Cardiac fibroblast (primary cell): ENCODE measurements at places on chromosomes 12 and 14.

DNA sequence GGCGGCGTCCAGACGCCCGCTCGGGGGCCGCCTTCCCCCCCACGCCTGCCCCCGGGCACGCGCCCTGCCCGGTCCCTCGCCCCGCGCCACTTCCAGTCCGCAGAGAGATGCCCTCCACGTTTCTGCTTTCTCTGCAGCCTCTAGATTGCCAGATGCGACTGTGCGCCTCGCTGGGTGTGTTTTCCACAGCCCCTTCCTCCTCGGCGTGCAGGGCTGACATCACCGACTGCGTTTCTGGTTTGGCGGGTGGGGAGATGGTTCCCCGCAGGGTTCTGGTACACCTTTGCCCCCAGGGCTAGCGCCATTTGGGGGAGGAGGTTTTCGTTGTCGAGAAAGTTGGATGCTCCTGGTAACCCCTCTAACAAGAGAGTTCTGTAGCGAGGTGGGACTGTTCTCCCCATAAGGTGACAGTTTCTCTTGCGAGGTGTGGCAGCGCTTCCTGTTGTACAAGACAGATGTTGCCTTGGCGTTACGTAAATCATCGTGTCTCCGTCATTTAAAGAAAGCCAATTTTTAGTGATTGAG is 1.5 kb downstream of the CALM1 start:
- no peak for DNase-seq

- DNase-seq, result no peak
Observed at GRCh38 chr14:36498938-36499337, 21.1 kb downstream of the NKX2-1 start.

DNA sequence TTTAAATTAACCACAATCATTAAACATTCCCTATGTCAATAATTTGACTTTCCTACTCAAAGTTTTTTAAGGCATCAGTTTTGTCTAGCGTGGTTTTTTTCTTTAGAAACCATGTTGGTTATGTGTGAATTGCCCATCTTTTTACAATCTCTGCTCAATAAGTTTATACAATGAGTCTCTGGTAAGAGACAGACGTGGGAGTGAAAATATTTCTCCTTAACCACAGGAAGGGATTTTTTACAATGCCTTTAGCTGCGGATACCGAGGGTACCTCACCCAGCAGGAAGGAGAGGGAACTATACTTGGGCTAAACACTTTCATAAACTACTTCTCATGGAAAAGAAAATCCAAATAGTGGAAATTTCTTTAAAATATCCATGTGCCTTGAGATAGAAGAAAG is 191.4 kb upstream of the BCL2L14 start:
- DNase-seq, result no peak

DNA sequence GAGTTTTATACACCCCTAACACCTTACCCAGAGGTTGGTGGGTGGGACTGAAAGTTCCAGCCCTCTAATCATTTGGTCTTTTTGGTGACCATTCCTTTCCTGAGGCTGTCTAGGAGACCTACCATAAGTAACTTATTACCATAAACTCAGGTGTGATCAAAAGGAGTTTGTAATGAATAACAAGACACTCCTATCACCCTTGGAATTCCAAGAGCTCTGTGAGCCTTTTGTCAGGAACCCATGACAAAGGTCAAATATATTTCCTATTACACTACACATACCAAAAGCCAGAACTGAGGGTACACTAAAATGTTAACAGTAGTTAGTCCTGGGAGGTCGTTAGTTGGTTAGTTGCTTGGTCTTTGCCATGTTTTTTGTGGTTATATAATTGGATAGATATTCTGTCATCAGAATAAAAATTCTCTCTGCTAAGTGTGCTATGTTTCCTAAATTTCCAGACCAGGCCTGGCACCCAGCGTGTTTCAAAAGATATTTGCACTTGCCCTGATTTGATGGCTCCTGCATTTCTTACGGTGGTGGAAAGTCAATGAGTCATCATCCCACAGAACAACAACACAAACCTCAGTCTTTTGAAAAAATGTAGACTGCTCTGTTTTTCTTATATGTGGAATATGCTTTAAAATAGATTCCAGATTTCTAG is 27.0 kb upstream of the AKAP5 start:
- DNase-seq, result peak; percentile 90

DNA sequence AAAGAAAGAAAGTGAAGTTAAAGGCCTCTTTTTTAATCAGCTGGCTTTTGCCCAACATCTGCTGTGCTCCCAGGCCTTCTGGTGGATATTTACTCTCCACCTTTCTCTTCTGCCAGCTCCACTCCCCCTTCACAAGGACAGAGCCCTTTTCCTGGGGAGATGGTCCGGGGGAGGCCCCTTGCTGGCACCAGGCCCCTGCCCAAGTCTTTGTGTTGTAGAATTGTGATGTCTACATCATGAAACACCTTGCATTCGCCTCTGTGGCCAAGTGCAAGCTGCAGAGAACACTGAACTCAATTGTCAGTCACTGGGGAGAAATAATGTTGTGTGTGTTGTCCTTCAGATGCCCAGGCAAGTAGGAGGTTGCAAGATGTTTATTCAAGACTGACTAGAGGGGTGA is 150.3 kb downstream of the DPF3 start:
- DNase-seq, result no peak

- no peak for DNase-seq
Observed at GRCh38 chr14:61573321-61573720, 122.0 kb upstream of the HIF1A start.

- no peak for DNase-seq
Observed at GRCh38 chr14:75183225-75183624, 6.8 kb upstream of the TMED10 start.

DNA sequence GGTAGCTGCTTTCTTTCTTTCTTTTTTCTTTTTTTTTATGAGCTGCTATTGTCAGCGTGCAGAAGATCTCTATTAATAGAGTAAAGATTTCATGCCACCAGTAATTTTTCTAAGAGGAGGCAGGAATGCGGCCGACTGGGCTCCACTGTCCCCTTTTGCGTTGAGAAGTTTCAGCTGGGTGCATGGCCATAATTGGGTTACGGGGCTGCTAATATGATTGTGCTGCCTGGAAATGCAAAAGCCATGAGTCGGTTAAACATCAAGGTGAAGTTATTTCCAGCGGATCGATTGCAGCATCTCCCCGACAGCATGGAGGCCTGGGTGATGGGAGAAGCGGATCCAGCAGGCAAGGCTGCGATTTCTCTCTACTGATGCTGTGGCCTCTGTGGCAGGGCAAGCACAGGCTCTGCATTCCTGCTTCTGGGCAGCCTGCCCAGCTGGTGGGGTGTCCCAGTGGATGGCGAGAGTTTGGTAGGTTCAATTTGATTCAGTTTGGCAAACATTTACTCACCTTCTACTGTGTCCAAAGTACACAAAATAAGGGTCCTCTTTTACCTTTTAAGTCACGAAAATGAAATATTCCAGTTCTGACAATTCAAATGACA is 54.4 kb upstream of the PRMT8 start:
- no peak for DNase-seq

DNA sequence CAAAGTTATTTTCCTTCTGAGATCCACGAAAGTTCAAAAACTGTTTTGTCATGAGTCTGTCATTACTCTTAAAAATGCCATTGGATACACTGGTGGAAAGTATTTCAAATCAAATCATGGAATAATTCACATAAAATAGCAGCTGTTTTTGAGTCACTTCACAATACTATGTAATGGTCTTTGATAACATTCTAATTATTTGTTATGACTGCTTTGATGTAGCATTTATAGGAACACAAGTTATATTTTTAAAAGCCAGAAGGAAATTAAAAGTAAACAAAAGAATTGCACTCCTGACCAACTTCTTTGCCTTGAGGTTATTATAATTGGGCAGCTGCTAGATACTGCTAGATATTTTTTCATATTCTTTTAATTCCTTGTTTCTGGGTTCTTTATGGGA is 473.2 kb downstream of the CCER1 start:
- DNase-seq, result no peak

DNA sequence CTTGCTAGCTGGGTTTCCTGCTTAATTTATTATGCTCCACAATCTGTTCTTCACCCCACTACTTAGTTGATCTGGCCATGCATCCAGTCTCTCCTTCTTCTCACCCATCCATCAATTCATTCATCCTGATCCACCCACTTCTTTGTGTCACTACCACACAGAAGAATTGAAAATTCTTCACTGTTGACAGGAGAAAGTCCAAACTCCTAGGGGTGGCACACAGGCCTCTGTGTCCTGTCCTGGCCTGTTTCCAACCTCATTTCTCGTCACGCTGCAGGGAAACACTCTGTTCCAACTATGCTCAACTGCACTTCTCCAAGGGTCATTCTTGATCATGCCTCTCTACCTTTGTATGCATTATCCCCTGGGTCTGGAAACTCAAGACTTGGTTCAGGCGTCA is 10.6 kb upstream of the KRT83 start:
- DNase-seq, result no peak

DNA sequence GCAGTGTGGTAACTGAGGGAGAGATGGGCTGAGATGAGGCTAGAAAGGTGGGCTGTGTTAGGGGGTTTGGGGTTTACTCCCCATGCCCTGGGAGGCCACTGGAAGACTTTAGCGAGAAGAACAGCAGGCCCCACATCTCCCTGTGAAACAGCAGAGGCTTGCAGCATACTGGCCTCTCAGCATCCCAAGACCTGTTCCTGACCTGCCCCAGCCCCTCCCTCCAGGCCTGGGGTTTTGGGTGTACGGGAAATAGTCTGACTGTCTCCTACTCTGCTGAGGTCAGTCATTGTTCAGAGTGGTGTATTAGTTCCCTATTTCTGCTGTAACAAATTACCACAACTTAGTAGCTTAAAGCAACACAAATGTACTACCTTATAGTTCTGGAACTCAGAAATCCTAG is 103.5 kb upstream of the HIF1A start:
- no peak for DNase-seq

DNA sequence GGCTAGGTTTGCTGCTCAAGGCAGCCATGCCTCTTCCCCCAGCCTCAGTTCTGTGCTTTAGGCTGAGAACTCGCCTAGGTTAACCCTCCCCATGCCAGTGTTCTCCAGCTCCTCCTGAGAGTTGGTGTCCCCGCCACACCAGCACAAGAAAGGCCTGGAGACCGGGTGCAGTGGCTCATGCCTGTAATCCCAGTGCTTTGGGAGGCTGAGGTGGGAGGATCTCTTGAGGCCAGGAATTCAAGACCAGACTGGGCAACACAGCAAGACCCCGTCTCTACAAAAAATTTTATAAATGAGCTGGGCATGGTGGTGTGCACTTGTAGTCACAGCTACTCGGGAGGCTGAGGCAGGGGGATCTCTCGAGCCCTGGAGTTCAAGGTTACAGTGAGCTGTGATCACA is 10.2 kb downstream of the RIN3 start:
- DNase-seq, result no peak

DNA sequence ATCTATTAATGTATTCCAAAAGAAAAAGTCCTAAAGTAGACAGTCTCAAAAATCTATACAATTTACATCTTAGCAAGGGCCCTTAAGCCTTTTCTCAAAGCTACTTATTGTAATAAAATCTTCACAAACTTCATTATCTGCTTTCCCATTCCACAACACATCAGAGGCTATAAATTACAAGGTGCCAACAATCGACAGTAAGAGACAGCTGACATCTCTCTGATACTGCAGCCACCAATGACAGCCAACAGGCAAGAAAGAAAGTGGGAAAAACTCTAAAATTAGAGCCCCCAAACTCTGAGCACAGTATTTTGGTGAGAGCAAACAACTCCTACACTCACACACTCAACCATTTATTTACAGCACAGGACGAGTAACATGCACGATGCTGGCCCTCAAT is 2.2 kb downstream of the ANGEL1 start:
- no peak for DNase-seq

DNA sequence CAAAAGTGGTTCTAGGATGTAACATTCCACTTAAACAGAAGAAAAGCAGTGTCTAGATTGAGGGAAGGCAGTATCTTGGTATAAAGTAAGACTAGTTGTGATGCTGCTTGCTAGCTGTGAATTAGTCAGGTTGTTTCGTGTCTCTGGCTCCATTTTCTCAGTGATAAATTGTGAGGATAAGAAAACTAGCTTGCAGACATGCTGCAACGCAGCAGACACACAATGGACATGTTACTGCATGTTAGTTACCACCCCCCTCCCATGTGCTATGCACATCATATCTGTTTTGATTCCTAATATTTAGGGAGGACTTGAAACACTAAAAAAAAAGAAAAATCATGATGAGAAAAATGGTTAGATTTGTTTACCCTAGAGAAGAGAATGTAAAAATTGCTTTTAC is 2.9 kb downstream of the CCNK start:
- no peak for DNase-seq

DNA sequence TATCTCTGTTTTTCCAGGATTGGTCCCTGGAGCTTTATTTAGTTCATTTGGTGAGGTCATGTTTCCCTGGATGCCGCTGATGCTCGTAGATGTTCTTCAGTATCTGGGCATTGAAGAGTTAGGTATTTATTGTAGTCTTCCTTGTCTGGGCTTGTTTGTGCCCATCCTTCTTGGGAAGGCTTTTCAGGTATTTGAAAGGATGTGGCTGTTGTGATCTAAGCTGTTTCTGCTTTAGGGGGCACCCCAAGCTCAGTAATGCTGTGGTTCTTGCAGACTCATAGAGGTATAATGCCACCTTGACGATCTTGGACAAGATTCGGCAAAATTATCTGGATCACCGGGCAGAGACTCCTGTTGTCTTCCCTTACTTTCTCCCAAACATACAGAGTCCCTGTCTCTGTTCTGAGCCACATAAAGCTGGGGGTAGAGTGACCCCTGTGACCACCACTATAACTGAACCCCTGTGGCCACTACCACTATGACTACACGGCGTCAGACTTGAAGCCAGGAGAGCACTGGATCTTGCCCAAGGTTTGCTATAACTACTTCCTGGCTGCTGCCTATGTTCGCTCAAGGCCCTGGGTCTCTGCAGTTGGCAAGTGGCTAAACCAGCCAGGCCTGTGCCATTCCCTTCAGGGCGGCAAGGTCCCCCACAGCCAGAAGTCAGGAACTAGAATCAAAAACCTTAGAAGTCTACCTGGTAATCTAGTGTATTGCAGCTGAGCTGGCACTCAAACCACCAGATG is 40.9 kb downstream of the FGD4 start:
- DNase-seq, result no peak

GRCh38 chr14:105474483-105475268 is at the start of gene CRIP2:
Gene CRIP2 (plus strand): TSS chr14:105474821. CDS start chr14:105474863, 42 bp downstream.
- peak; percentile 57 for DNase-seq

- DNase-seq, result no peak
Observed at GRCh38 chr14:94686511-94687160, 74.4 kb downstream of the SERPINA3 start.

DNA sequence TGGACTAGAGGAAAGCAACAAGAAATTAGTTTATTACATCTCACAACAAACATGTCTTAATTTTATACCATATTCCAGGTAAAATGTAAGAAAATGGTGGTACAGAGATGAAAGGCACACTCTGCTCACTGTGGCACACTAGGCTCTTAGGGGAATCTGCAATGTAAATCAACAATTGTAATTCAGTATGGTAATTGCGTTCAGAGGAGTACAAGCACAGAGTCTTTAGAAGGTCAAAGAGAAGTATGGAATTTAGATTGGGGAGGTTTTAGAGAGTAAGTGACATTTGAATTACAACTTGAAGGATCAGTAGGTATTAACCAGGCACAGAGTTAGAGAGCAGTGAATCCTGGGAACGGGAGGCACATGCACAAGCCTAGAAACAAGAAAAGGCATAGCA is 694.0 kb upstream of the USP15 start:
- DNase-seq, result no peak

GRCh38 chr12:91094957-91095356 is 16.3 kb downstream of the LUM start:
- peak; percentile 24 for DNase-seq

GRCh38 chr12:69345077-69345476 is 3.1 kb upstream of the LYZ start:
- DNase-seq, result no peak

GRCh38 chr12:125208942-125209341 is 143.7 kb downstream of the AACS start:
- no peak for DNase-seq

- no peak for DNase-seq
Observed at GRCh38 chr12:76666290-76666835, 97.6 kb upstream of the ZDHHC17 start.

GRCh38 chr14:56129933-56130332 is 11.7 kb downstream of the PELI2 start:
- peak; percentile 38 for DNase-seq
